IPS DF 6.9 (cell line): ENCODE measurements at places on chromosomes 5 and 9.

DNA sequence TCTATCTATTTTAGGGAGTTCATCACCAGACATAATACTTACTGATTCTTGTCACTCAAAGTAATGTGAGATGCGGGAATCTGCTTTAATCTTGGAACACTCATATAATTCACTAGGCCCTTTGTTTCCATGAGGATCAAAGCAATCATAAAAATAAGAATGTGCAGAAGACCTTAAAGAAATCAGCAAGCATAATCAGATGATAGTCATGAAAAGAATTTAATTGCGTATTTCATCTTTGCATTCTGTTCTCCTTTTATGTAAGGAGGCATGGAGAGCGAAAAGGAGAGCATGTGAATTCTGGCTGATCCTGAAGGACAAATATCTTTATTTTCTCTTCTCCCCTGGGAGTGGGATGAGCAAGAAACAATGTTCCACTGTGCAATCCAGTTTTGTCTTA is 128.0 kb downstream of the RAB3C start:
- H3K4me1 ChIP-seq, result no peaks in the 10 kb centered on the region
- no peaks in the 10 kb centered on the region for H3K36me3 ChIP-seq
- DNase-seq, result no peak
- no peak overlapping the region for H3K4me3 ChIP-seq
- H3K27ac ChIP-seq, result no peak overlapping the region

GRCh38 chr5:136006761-136007251 is 22.0 kb upstream of the TGFBI start:
- DNase-seq, result no peak
- H3K36me3 ChIP-seq, result no peaks in the 10 kb centered on the region
- no peaks in the 10 kb centered on the region for H3K27me3 ChIP-seq
- no peaks in the 10 kb centered on the region for H3K4me1 ChIP-seq
- no peak overlapping the region for H3K4me3 ChIP-seq
- H3K27ac ChIP-seq, result no peak overlapping the region

- peaks cover 12% of the 10 kb centered on the region for H3K4me1 ChIP-seq
- H3K4me3 ChIP-seq, result no peak overlapping the region
- H3K27ac ChIP-seq, result no peak overlapping the region
- H3K36me3 ChIP-seq, result 0 out of 2 replicates have a peak, but pooled peaks cover 5% of the 10 kb centered on the region
These were observed 7.8 kb downstream of the JADE2 start for GRCh38 chr5:134533115-134533815.

- no peak for DNase-seq
- H3K4me1 ChIP-seq, result peaks cover 7% of the 10 kb centered on the region
- H3K36me3 ChIP-seq, result peaks cover 2% of the 10 kb centered on the region; the same call in 1 of the 2 replicates
- no peak overlapping the region for H3K27ac ChIP-seq
These were observed 17.9 kb downstream of the CRB2 start for GRCh38 chr9:123373946-123374345.

GRCh38 chr5:143775258-143775657 is 36.7 kb upstream of the HMHB1 start:
- no peaks in the 10 kb centered on the region for H3K4me1 ChIP-seq
- DNase-seq, result no peak
- no peaks in the 10 kb centered on the region; the same call in 1 of the 2 replicates for H3K36me3 ChIP-seq
- no peak overlapping the region for H3K27ac ChIP-seq

GRCh38 chr9:115006660-115007059 is 76.3 kb upstream of the TNFSF8 start:
- DNase-seq, result no peak
- H3K4me3 ChIP-seq, result no peak overlapping the region
- no peaks in the 10 kb centered on the region for H3K36me3 ChIP-seq
- H3K4me1 ChIP-seq, result no peaks in the 10 kb centered on the region
- no peak overlapping the region for H3K27ac ChIP-seq
- 0 out of 2 replicates have a peak, but pooled peaks cover 3% of the 10 kb centered on the region for H3K27me3 ChIP-seq

DNA sequence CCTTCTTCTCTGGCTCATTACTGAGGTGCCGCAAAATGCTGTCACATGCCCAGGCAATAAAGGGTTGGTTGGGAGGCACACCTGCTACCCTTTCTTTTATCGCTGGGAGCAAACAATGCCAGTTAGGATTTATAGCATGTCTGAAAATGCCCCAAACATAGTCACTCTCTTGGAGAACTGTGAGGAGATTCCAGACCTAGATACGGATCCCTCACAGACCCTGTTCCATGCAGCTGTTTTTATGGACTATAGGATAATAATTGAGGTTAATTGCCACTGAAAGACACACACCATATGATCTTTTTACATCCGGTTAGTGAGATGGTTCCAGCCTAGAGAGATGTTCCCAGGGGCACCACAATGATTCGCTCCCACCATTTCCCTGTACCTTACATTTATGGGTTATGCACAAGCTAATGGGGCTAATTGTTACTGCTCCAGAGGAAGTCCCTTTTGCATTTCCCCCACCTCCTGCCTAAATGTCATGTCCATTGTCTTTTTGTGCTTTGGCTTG is 318.1 kb downstream of the PIK3R1 start:
- H3K27me3 ChIP-seq, result no peaks in the 10 kb centered on the region
- no peak overlapping the region for H3K4me3 ChIP-seq
- no peaks in the 10 kb centered on the region for H3K36me3 ChIP-seq
- no peak overlapping the region for H3K27ac ChIP-seq
- no peak for DNase-seq

DNA sequence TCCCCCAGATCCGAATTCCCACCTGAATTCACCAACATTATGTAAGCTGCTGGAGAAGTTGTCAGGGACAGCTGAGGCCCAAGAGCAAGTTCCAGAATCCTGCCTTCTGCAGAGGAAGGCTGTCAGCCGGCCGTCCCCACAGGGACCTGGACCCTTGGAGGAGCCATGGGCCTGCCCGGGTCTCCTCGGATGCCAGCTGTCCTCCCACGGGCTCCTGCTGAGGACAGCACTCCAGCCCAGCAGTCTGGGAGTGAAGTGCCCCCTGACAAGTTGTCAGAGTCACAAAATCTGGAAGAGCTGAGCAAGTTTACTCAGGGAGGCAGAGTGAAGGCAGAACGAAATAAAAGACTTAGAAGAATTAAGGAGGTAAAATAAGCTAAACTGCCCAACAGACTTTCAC is 192.5 kb upstream of the DAPK1 start:
- H3K4me3 ChIP-seq, result no peak overlapping the region
- no peak overlapping the region for H3K27ac ChIP-seq
- no peaks in the 10 kb centered on the region for H3K27me3 ChIP-seq
- no peaks in the 10 kb centered on the region for H3K36me3 ChIP-seq

DNA sequence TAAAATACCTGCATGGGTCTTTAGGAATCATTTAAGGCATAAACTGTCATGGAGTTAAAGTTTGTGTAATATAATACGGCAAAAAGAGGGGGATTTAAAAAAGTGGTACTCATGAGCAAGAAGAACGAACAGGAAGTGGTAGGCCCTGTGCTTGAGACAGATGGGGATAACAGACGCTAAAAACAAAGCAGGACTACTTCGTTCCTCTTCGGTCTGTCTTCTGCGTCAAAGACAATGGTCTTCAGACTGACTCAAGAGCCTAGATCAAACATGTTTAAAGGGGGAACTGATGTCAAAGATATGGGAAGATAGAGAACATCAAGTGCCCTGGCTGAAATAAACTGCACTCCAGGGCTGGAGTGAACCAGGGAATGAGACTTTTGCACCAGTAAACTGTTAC is 59.8 kb upstream of the RFX3 start:
- H3K4me3 ChIP-seq, result no peak overlapping the region
- H3K27ac ChIP-seq, result no peak overlapping the region
- no peak for DNase-seq
- H3K27me3 ChIP-seq, result no peaks in the 10 kb centered on the region
- H3K4me1 ChIP-seq, result no peaks in the 10 kb centered on the region
- no peaks in the 10 kb centered on the region for H3K36me3 ChIP-seq

DNA sequence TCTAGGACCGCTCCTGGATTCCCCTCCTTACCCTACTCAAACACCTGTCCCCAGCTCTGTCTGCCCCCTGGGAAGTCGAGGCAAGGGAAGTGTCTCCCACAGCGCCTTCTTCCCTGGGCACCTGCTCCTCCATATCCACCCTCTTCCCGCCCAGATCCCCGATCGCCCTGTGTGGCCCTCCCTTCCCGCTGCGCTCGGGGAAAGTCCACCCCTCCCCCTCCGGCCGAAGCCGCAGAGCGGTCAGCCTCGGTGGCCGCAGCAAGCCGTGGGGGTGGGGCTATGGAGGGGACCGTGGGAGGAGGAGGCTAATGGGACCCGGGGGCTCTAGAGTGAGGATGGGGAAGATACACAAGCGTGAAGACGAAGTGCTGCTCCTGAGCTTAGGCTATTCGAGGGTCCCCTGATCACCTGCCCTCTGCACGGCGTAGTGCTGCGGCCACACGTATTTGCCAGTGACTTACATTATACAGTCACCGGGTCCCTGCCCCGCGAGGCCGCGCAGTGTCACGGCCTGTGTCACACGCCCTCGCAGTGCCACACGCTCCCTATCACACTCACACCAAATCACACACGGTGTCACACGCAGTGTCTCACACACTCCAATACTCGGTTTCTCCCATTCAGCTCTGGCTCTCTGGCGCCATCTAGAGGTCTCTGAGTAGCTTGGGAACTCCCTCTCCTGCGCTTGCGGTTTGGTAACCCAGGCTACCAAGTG is 658 bp upstream of the PCDH1 start:
- peak; percentile 97 for DNase-seq
- H3K27ac ChIP-seq, result no peak overlapping the region
- H3K36me3 ChIP-seq, result no peaks in the 10 kb centered on the region
- peak overlapping the region; percentile 46; the same call in 1 of the 2 replicates for H3K4me3 ChIP-seq

DNA sequence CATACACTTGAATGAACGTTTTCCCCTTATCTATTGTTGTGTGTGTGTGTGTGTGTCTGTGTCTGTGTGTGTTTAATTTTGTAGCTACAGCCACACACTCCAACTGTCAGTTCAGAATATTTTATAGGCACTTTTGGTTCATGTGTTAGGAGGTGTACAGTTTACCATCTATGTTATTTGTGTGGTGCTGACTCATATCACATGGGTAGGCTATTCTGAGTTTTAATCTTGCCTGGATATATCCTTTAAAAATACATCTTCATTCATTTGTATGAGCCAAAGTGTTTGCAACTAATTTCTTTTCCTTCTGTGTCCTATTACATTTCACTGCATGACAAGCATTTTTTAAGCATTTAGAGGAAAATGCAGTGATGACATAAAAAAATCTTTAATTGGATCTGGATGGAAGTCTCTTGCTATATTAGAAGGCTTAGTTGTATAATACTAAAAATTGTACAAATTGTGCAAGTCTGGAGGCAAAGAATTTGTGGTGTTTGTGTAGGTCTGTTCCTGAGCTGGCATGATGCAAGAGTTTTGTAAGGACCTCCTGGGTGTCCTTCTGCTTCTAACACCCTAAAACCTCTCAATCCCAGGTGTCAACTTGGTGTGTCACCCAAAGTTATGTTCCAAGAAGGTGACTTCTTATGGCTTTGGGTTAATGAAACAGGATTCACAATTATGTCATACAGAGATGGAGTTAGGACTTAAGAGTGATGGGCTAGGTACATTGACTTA is 52.4 kb upstream of the HMHB1 start:
- DNase-seq, result no peak
- H3K4me3 ChIP-seq, result no peak overlapping the region
- H3K27me3 ChIP-seq, result no peaks in the 10 kb centered on the region
- no peaks in the 10 kb centered on the region for H3K36me3 ChIP-seq
- no peaks in the 10 kb centered on the region for H3K4me1 ChIP-seq
- no peak overlapping the region for H3K27ac ChIP-seq

GRCh38 chr9:117335837-117336433 is 78.9 kb downstream of the ASTN2 start:
- DNase-seq, result no peak
- no peak overlapping the region for H3K4me3 ChIP-seq
- no peaks in the 10 kb centered on the region for H3K4me1 ChIP-seq
- H3K36me3 ChIP-seq, result no peaks in the 10 kb centered on the region
- no peak overlapping the region for H3K27ac ChIP-seq
- H3K27me3 ChIP-seq, result no peaks in the 10 kb centered on the region
